ENCODE measurements at places on chromosomes 11 and 22.
A peak's percentile ranks its signal among the peaks of the same experiment; 100 is the strongest.

- DNase-seq, result no peak
Measured at GRCh38 chr11:62857541-62857982, 18.2 kb upstream of the WDR74 start.

- no peak for DNase-seq
Measured at GRCh38 chr11:130524132-130524790, 75.8 kb downstream of the ADAMTS15 start.

- no peak for DNase-seq
Measured at GRCh38 chr22:19902245-19902715, 39.3 kb upstream of the COMT start.

GRCh38 chr11:23201936-23202522 lies 341.8 kb upstream of the CCDC179 start:
- DNase-seq, result no peak

DNA sequence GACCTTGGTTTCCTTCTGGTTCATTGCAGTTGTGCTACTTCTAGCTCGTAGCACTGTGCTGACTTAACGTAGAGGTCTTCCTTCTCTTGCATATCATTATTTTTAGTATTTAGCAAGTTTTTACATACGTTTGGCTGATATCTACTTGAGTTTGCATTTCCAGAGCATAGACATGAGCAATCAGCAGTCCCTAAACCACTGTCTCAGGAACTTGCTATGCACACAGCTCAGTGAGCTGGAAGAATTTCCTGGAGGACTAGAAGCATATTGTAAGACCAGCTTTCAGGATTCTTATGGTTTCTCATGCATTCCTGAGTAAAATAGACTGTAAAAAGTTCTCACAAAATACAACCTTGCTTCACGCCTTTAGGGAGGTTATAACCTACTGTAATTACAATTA lies 226.7 kb upstream of the PDGFD start:
- no peak for DNase-seq

DNA sequence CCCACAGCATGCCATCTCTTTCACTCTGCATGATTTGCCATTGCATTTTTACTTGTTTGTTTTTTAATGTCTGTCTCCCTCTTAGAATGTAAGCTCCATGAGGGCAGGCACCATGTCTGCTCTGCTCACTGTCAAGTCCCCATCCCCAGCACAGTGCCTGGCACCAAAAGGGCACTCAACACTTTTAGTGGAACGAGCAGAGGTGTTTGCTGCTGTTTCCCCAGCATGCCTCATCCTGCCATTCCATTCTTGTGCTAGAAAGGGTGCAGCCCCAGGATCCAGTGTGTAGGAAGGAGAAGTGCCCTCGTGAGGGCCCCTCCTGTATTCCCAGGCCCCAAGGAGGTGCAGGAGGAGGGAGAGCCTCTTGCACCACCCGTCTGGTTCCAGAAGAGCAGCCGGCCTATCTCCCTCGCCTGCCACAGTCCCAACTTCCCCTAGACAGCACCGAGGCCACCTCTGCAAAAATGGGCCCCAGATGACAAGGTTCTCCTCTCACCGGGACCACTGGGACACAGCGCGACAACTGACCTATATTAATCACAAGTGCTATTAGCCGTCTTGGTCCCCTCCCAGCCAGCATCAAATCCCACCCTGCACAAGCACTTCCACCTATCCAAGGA lies 33.3 kb upstream of the CACNG2 start:
- no peak for DNase-seq

GRCh38 chr22:45435544-45436139 lies 22.1 kb downstream of the RIBC2 start:
- DNase-seq, result peak; percentile 95

DNA sequence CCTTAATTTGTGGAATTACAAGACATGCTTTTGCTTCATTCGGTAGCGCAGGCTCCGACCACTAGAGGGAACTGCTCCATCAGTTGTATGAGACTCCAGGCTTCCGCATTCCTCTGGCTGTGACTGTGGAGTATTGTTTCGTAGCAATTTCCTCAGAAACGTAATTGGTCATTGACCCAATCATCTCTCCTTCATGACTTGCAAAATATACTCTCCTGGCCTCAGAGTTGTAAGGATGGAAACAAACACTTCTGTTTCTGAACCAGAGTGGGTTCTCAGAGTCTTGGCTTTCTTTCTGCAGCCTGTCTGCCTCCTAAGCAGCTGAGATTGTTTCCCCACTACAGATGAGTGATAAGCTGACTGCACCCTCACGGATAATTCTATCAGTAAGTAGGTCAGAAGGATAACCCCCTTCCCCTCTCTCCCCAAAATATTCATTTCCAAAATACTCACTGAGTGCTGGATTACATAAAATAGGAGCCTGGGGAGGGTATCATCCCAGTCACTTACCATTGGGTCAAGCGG lies 146.8 kb upstream of the ZC3H12C start:
- peak; percentile 98 for DNase-seq

DNA sequence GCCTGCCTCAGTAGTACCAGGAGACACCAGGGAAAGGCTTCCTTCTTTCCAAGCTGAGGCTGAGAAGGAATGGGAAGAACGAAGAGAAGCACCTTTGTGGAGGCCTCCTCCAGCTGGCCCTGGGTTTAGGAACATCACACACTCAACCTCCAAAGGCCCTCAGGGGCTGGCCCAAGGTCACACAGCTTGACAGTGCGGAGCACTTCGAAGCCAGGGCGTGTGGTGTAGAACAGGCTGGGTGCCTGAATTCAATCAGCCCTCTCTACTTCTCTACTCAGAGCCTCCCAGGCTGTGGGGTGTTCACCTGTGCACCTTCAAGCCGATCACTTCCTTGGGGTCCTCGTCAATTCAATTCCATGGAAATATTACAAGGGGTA lies 727 bp upstream of the CSDC2 start:
- DNase-seq, result no peak

DNA sequence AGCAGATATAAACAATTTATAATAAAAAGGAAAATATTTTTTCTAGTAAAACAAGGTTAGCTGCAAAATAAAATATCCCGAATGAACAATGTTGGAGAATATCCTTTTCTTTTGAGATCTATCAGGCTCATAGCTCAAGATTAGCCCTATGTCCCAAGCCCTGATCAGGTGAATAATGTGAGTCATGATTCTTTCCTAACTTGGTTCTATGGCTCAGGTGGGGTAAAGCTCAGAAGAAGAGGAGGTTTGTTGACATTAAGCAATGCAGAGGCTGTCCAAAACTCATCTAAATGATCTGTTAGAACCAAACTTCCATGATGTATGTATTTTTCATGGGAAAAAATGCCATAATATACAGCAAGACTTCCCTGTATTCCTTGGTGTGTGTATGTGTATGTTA lies 86.1 kb downstream of the TRIM44 start:
- DNase-seq, result no peak

DNA sequence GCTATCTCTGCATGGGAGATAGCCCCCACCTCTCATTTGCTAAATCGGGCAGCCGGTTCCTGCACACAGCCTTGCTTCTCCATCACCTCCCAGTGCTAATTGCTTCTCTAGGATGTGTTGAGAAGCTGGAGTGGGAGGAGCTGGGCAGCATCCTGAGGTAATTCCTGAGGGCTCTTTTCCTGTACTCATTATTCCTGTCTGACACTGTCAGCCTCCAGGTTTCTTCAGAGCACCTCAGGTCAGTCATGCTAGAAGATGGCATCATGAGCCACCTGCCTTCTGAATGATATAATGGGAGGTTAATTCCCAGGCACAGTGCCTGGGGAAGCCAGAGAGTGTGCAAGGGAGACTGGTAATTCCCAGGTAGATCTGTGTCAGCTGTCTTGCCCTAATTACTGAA lies 133.0 kb downstream of the RAB38 start:
- no peak for DNase-seq

DNA sequence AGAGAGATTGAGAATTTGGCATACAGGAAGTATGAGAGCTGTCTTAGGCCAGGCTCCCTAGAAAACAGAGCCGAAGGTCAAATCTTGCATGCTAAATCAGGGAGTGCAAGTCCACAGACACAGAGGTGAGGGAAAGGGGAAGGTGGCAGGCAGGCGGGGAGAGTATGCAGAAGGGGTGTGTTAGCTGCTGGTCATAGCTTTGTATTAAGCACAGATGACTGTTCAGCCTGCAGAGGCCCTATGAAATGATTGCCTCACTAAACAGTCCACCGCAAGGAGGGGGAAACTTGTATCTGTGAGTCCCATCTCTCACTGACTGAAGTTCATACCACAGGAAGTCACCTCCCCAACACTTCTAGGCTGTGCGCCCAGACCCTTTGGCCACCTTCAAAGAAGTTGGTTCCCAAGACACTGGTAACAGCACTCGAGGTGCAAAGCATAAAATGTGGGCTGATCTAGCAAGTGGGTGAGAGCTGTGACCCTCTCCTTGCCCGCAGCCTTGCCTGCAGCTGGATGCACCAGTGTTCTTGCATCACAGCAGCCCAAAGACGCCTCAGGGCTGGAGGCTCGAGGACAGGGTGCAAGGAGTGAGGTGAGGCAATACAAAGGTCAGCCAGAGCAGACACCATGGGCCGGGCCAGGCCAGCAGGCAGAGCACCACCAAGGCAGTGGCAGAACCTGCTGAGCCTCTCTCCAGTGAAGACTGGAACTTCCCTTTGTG lies 115.3 kb upstream of the TBCEL start:
- DNase-seq, result no peak

DNA sequence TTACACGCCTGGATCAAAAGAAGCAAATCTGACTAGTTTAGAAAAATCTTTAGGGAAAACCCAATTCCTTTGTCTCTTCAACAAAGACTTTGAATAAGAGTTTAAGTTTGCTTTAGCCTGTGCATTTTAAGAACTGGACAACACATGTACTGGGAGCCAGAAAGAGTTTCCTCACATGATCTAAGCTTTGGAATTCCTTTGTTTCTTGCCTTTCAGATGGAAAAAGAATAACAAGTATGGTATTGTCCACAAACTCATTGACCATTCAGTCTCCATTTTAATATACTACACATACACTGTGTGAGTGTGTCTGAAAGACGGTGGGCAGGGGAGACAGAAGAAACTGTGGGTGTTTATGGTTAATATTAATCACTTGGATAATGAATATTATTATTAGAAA lies 205.6 kb downstream of the MAML2 start:
- DNase-seq, result peak; percentile 41

DNA sequence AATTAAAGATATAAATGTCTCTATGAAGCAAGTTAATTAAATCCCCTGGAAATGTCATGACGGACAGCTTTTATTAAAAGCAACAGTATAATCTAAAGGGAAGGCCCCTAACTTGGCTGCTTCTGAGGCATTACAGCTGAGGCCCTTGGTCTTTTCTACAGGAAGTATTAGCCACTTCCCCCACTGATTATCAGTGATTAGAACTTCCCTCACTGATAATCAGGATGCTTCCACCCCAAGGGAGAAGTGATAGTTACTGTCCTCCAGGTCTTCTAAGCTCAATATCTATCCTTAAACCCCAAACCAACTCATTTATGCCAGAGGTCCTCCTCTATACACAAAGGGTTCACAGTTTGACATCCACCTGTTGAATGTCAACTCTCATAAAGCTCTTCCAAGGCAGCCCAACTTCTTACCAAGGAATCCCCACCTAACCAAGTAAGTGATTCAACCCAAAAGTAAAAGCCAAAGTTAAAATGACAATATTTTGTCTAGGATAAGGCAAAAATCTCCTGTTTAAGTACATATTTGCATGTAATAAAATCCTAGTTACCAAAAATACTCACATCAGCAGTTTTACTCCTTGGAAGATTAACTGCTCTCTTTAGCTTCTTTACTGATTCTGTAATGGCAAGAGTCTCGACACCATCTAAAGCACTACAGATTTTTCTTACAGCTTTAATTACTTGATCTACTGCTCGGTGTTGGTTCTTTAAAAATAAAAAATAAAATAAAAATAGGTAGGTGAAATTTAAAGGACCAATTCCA lies 58.6 kb upstream of the RPS13 start:
- no peak for DNase-seq

DNA sequence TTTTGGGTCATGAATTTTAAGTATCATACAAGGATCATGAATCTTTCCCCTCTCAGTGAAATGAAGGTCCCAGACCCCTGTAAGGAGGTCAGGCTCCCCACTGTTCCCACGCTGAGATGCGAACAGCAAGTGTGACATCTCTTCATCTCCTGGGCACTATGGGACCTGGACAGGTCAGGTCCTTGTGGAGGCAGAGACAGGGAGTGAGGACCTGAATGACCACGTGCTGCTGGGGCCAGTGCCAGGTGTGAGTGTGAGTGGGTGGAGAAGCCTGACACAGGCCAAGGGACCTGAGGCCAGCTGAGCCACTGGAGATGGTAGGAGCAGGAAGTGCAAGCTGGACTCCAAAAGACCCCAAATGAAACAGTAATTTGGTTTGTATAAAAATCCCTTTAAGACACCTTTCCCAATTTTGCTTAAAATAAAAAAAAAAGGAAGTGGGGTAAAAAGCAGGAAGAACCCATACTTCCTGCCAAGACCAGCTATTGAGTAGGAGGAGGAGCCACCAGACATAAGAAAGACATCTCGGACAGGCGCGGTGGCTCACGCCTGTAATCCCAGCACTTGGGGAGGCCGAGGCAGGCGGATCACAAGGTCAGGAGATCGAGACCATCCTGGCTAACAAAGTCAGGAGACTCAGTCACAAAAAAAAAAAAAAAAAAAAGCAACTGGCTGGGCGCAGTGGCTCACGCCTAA lies 35.4 kb upstream of the SERPIND1 start:
- no peak for DNase-seq

GRCh38 chr11:96033599-96033998 lies 109.7 kb upstream of the MTMR2 start:
- DNase-seq, result no peak

DNA sequence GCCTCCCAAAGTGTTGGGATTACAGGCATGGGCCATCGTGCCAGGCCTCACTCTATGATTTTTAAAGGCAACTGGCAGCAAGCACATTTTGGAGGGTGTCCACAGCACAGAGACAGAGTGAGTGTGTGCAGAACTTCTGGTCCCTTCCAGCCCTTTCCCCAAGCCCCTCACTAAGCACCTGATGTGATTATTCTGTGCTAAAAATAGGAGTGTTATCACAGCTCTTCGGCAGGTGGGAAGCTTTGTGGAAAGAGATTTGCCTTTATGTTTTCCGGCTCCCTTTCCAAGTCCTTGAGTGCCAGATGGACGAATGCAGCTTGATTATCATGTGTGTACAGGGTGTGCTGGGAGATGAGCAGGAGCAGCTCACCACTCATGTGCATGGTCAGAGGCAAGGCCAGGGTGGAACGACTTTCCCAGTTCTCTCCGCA lies 310.8 kb downstream of the DDX10 start:
- DNase-seq, result no peak

Measured in cardiac fibroblast (primary cell).